ENCODE measurements at places on chromosomes 16 and 17. TPM values are rescaled to one million over a fixed set of nuclear protein-coding genes. Genes with fewer than 3 reads are reported as not detected.
A peak's percentile ranks its signal among the peaks of the same experiment; 100 is the strongest.

GRCh38 chr17:30380643-30381339 is 2.1 kb downstream of the CPD start:
- no peak for DNase-seq

- no peak for DNase-seq
Measured at GRCh38 chr16:22233037-22233372, 26.9 kb downstream of the EEF2K start.

GRCh38 chr16:9484881-9485280 is 393.4 kb downstream of the HAPSTR1 start:
- DNase-seq, result no peak

- DNase-seq, result no peak
Measured at GRCh38 chr17:964876-965275, 14.7 kb downstream of the NXN start.

DNA sequence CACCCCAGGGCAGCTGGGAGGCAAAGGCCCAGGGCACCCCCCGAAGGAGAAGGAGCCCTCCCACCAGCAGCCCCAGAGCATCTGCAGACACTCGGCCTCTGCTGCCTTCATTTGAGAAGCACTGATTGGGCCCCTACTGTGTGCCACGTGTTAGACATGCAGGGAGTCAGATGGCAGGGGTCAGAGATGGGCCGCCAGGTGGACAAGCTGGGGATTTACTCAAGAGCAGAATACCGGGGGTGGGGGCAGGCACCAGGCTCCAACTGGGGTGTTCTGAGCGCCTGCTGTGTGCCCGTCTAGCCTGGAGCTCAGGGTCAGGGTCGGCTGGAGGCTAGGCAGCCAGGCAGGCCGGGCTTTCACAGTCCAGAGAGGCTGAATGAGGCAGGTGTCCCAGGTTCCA is 18.7 kb downstream of the TPSG1 start:
- no peak for DNase-seq

DNA sequence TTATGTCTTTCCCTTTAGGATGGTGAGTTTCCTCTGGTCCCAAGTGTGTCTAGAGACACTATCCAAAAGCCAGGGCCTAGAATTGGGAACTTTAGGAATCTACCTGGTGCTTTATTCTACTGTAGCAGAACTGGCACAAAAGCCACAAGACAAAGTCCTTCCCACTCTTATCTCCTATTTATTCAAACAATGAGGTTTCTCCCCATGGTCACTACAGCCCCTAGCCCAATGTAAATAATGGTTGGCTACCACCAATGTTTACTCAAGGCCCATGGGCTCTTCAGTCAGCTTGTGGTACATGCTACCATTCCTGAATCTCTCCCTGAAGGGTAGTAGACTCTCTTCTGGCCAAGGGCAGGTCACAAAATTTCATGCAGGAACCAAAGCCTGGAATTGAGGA is 789.4 kb upstream of the KIF2B start:
- DNase-seq, result no peak

DNA sequence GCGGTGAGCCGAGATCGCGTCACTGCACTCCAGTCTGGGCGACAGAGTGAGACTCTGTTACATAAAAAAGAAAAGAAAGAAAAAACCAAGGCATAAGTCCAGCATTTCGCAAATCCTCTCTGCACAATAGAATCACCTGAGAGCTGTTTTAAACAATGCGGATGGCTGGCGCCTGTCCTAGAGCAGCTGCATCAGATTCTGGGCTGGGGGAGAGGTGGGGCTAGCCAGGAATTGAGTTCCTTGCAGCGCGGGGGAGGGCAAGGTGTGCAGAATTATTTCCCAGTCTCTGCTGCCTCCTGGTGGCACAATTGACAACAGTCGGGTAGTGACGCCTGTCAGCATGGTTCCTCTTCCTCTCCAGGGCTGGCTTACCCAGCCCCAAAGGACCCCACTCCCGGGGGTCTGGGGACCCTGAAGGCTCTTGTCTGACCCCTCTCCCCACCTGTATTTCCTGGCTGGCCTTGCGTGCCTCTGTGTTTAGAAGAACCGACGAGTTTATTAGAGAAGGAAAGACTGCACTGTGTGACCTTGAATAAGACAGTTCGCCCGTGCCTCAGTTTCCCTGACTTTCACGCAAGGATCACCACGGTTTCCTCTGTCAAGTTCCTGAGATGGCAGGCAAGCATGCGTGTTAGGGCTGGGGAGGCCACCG is 41.1 kb upstream of the PLCG2 start:
- DNase-seq, result peak; percentile 83

DNA sequence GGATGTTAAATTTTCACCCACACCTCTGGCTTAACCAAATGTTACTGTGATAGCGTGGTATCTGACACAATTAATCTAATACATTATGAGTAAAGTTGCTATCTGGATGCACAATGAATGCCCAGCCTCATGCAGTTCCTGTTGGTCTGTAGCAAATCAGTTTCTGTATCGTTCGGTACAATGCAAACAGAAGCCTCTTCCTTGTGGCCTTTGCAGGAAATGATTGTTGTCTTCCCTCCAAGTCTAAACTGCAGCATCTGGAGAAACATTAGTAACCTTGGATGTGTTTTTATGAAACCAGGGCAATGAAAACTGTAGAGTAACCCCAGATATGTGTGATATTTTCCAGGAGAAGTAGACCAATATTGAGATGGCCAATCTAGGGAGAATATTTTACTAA is 46.8 kb downstream of the CYB561 start:
- DNase-seq, result no peak

GRCh38 chr16:59238246-59238645 is 504.1 kb upstream of the GOT2 start:
- no peak for DNase-seq

DNA sequence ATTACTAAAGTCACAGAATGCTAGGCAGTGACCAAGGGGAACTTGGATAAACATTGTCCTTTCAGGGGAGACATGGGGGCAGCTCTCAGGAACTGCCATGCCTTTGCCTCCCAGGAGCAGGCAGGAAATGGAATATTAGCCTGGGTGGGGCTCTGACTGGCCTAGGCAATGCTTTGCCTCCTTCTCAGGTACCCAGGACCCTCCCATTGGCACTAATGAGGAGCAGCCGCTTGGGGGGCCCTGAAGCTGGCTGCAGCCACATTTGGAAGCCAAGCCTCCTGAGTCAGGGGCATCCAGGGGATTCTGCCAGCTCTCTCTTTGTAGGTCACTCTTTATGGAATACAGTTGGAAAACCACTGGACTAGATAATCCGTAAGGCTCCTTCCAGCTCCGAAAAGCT is 5.5 kb downstream of the CPSF4L start:
- peak; percentile 38 for DNase-seq

The SLC25A10 gene
- 6.3 TPM for total RNA-seq

The C16orf46 gene
- 1.5 TPM for total RNA-seq
